Stomach (tissue), 19 donors: ENCODE measurements at places on chromosomes 3 and 15.
A peak's percentile ranks its signal among the peaks of the same experiment; 100 is the strongest.

DNA sequence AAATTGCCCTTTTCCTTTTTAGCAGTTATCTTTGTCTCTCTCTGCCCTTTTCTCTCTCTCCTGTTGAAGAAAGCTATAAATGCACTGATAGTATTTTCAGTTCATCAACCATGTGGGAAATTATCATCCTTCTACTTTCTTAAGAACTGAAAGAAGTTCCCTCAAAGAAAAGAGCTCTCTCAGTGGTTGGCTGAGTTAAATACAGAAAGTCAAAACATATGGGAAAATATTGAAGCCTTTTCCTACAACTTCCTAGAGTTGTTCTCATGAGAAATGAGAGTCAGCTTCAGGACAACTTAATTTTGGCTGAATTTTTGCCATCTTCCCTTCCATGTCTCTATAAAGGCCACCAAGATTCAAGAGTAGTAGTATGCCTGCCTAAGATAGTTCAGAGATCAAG lies 96.7 kb downstream of the NFKBIZ start:
- no peak for DNase-seq

GRCh38 chr3:128329491-128330213 lies 137.0 kb downstream of the DNAJB8 start:
- DNase-seq, result no peak

GRCh38 chr3:112644453-112644852 lies 3.5 kb upstream of the CCDC80 start:
- DNase-seq, result no peak

DNA sequence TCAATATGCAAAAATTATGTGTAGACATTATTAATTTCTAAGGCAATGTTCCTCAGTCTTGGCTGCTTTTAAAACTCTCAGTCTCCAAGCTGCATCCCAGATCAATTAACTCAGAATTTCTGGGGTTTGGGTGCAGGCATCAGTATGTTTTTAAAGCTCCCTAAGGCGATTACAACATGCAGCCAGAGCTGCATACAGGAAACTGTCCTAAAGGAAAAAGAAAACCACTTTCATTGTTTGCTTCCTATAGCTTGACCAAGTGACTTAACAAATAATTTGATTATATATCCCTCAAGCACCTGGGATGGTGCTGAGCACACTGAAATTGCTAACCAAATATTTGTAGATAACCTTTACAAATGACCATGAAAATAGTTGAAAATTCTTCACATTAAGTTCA lies 194.7 kb downstream of the DTWD1 start:
- DNase-seq, result no peak

- no peak for DNase-seq
Observed at GRCh38 chr15:44308415-44308814, 19.9 kb downstream of the GOLM2 start.

- no peak for DNase-seq
Observed at GRCh38 chr3:193771011-193771652, 178.1 kb downstream of the OPA1 start.

- DNase-seq, result peak; percentile 32
Observed at GRCh38 chr3:126081618-126082361, 2.1 kb downstream of the SLC41A3 start.

GRCh38 chr3:52004163-52004787 lies 8.6 kb upstream of the RPL29 start:
- DNase-seq, result no peak

DNA sequence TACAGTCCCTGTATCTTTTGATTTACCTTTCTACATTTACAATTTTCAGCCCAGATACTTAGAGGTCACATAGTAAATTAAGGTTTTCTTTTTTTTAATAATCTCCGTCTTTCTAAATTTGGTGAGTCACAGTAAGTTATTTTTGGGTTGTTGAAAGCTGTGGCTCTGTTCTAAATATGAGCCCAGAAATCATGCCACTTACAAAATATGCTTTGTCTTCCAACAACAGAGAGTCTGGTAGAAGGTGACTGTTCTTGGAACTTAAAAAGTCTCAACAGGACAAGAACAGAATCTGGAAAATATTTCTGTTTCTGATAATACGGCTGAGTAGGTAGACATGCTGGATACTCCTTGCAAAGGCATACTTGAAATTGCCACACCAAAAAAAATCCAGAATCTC lies 16.0 kb downstream of the GOLGA8S start:
- no peak for DNase-seq

- no peak for DNase-seq
Observed at GRCh38 chr3:54649551-54649950, 278.3 kb downstream of the LRTM1 start.

- DNase-seq, result no peak
Observed at GRCh38 chr15:86375733-86376280, 296.1 kb downstream of the AGBL1 start.
